ENCODE measurements at places on chromosomes 5 and 9.

DNA sequence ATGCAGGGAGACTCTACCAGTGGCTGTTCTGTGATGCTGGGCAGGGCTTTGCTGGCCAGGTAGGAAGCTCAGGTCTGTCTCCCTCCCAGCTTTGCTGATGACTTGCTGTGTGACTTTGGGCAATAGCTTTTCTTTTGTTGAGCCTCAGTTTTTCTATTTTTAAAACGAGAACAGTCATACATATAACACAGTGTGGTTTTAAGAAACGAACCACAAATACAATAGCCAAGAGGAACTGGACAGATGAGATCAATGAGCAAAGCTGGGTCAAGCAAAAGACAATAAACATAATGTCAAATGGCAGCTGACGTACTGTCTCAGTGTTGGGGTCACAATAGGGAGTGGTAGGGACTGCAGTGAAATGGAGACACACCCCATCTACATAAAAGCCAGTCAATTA lies 20.2 kb downstream of the SLIT3 start:
- DNase-seq, result no peak

DNA sequence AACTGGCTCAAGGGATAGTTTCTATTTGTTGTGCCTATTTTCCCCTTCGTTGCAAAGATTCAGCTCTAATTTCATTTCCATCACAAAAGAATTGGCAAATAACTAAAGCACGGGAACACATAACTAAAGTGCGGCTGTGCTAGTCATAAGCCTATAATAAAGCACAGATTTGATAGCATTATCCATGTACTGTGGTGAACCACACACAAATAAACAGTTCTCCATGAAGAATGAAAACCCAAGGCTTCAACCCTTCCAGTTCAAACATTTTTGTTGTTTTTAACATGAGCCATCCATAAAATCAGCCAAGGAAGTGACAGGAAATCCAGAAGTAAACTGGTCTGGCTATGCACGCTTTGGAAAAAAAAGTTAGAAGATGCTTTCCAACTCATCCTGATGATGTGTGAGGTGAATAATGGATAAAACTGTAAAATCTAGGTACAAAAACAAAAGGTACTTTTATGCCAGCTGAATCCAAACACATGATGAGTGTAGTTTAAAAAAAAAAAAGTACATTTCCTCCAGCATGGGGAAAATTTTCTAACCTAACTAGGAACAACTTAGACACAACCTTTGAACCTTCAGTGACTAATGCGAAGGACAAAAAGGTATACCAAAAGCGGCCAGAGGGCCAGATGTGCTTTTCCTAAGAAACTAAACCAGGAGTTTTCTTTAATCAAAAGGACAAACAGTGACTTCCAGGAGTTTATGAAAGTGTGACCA lies 10.2 kb downstream of the ZNF608 start:
- DNase-seq, result peak; percentile 82

GRCh38 chr5:173236531-173237142 lies 1.6 kb upstream of the NKX2-5 start:
- DNase-seq, result no peak

DNA sequence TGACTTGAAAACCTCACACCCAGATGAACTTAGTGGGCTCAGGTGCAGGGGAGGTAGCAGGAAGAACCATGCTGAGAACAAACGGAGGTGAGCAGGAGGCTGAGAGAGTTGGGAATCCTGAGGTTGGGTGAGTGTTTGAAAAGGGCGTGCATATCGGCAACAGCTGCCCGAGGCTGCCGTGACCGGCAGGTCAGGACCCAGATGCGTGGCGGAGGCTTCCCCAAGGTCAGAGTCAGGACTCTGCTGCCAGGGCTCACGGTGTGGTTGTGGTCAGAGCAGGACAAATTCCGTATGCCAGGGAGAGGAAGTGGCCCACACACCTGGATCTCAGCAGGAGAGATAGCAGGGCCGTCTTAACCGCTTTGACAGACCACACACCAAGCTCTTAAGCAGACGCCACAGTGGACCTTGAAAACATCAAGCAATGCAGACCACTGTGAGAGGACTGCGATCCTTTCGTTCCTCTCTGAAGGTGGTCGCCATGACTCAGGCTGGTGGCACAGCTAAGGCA lies 43.1 kb downstream of the ADAMTS16 start:
- no peak for DNase-seq

All from Daoy (cell line).